ENCODE measurements at places on chromosomes 5 and 9. TPM values are rescaled to one million over a fixed set of nuclear protein-coding genes. Genes with fewer than 3 reads are reported as not detected.

DNA sequence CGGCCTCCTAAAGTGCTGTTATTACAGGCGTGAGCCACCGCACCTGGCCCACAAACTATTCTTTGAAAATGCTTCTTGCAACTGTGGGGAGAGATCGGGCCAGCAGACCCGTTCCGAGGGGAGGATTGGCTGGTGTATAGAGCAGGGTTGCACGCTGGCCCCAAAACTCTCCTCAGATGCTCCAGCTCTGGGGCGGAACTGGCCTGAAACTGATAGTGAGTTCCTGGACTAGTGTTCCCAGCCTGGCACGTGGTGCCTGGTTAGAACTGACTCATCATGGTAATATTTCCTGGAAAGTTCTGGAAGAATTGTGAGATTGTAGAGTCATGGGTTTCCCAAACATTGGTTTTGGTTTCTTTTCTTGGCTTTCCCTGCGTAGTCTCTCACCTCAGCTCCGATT is 120.5 kb downstream of the FBXL7 start:
- H3K36me3 ChIP-seq = no peaks in the 10 kb centered on the region
- H3K27me3 ChIP-seq = no peaks in the 10 kb centered on the region
- H3K4me3 ChIP-seq = no peak overlapping the region
- H3K27ac ChIP-seq = no peak overlapping the region
- DNase-seq = no peak

- peaks cover 14% of the 10 kb centered on the region for H3K27me3 ChIP-seq
- H3K27ac ChIP-seq = no peak overlapping the region
- peaks cover 6% of the 10 kb centered on the region for H3K36me3 ChIP-seq
- DNase-seq = no peak
Observed at GRCh38 chr5:177475563-177476427, 2.4 kb upstream of the DBN1 start.

- H3K4me1 ChIP-seq = no peaks in the 10 kb centered on the region
- H3K4me3 ChIP-seq = no peak overlapping the region
- no peaks in the 10 kb centered on the region for H3K27me3 ChIP-seq
- no peak overlapping the region for H3K27ac ChIP-seq
- no peaks in the 10 kb centered on the region for H3K36me3 ChIP-seq
Observed at GRCh38 chr5:174245516-174246075, 200.1 kb downstream of the NSG2 start.

GRCh38 chr9:126450668-126451205 is 124.1 kb downstream of the MVB12B start:
- H3K4me1 ChIP-seq = peaks cover 5% of the 10 kb centered on the region
- no peak for DNase-seq
- H3K27ac ChIP-seq = no peak overlapping the region

DNA sequence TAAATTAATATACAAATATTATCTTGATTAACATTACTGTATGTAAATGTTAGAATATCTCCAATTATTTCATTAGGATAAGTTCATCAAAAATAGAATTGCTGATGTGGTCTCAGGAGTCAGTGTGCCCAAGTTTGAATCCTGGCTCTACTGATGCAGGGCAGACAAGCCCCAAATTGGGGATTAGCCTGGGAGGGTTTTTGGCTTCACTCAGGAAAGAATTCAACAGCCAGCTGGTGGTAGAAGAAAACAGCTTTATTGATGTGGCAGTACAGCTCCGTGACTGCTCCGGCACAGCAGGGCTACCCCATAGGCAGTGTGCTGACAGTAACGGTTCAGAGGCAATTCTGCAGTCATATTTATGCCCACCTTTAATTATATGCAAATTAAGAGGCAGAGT is 32.5 kb downstream of the COL27A1 start:
- no peak overlapping the region for H3K27ac ChIP-seq
- no peaks in the 10 kb centered on the region for H3K4me1 ChIP-seq
- H3K36me3 ChIP-seq = peaks cover 3% of the 10 kb centered on the region
- no peaks in the 10 kb centered on the region for H3K27me3 ChIP-seq
- DNase-seq = no peak

- H3K4me3 ChIP-seq = no peak overlapping the region
- H3K36me3 ChIP-seq = no peaks in the 10 kb centered on the region
- H3K27me3 ChIP-seq = peaks cover 13% of the 10 kb centered on the region
- H3K4me1 ChIP-seq = no peaks in the 10 kb centered on the region
- H3K27ac ChIP-seq = no peak overlapping the region
Observed at GRCh38 chr5:38515646-38516045, 40.8 kb downstream of the LIFR start.

- DNase-seq = no peak
- H3K27ac ChIP-seq = no peak overlapping the region
- no peaks in the 10 kb centered on the region for H3K36me3 ChIP-seq
- H3K4me3 ChIP-seq = no peak overlapping the region
- H3K27me3 ChIP-seq = no peaks in the 10 kb centered on the region
- H3K4me1 ChIP-seq = no peaks in the 10 kb centered on the region
Observed at GRCh38 chr9:73741316-73741715, 589.7 kb downstream of the ANXA1 start.

GRCh38 chr9:78900500-78900899 is 603.6 kb downstream of the PSAT1 start:
- no peak for DNase-seq
- H3K27me3 ChIP-seq = no peaks in the 10 kb centered on the region
- H3K36me3 ChIP-seq = no peaks in the 10 kb centered on the region
- no peak overlapping the region for H3K27ac ChIP-seq

- H3K4me1 ChIP-seq = peaks cover 37% of the 10 kb centered on the region
- DNase-seq = no peak
- peak overlapping the region; percentile 15 for H3K4me3 ChIP-seq
Observed at GRCh38 chr9:137723783-137724445, 105.1 kb downstream of the EHMT1 start.

DNA sequence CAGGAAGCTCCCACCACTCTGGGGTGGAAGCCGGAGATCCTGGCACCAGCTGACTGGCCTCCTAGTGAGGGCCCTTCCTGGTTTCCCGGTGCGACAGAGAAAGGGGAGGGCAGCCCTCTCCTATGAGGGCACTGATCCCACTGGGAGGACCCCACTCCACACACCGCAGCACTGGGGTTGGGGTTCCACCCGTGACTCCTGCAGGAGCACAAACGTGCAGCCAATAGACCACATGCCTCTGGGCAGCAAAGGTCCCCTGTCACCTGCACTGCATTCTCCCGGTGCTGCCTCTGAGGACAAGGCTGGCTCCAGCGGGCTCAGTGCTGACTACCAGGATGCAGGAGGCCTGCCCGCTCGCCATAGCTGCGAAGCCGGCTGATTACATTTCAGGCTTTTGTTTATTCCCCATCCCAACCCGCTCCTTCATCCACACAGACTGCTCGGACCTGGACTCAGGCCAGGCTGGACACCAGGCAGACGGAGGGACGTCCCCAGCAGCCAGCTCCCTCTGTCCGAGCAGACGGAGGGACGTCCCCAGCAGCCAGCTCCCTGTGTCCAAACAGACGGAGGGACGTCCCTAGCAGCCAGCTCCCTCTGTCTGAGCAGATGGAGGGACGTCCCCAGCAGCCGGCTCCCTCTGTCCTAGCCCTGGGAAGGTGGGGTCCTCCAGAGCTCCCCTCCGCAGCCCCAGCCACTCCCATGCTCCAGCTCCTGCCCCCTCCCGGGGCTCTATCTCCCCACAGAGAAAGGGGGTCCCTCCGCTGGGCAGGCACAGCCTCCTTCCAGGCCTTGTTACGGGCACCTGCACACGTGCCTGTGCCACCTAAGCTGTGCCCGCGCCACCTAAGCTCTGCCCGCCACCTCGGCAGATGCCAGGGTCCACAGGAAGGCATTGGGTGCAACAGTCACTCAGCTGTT is 8.8 kb upstream of the CEP72 start:
- H3K27ac ChIP-seq = no peak overlapping the region
- DNase-seq = no peak
- peaks cover 14% of the 10 kb centered on the region for H3K27me3 ChIP-seq
- H3K4me1 ChIP-seq = peaks cover 12% of the 10 kb centered on the region
- H3K4me3 ChIP-seq = no peak overlapping the region
- no peaks in the 10 kb centered on the region for H3K36me3 ChIP-seq

DNA sequence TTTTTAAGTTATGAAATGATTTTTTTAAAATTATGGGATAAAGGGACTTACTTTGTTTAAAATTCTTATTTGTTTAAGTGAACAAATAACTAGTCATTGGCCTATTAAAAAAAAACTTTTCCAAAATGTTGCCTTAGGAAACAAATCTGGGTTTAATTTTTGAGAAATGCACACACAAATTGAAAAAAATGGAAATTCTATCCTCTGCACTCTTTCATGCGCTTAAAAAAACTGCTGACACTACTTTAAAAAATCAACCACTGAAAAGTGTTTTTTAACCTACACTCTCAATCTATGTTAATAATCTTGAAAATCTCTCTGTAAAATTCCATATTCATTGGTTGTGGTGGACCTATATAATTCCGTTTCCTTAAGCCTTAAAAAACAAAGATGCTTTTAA is 163.4 kb upstream of the DAB2 start:
- H3K4me1 ChIP-seq = no peaks in the 10 kb centered on the region
- peaks cover 27% of the 10 kb centered on the region for H3K27me3 ChIP-seq
- no peak for DNase-seq
- no peaks in the 10 kb centered on the region for H3K36me3 ChIP-seq
- no peak overlapping the region for H3K27ac ChIP-seq

GRCh38 chr5:145854651-145855258 is 18.1 kb downstream of the GRXCR2 start:
- no peaks in the 10 kb centered on the region for H3K36me3 ChIP-seq
- DNase-seq = no peak
- H3K27ac ChIP-seq = no peak overlapping the region
- H3K27me3 ChIP-seq = peaks cover 12% of the 10 kb centered on the region
- no peak overlapping the region for H3K4me3 ChIP-seq

DNA sequence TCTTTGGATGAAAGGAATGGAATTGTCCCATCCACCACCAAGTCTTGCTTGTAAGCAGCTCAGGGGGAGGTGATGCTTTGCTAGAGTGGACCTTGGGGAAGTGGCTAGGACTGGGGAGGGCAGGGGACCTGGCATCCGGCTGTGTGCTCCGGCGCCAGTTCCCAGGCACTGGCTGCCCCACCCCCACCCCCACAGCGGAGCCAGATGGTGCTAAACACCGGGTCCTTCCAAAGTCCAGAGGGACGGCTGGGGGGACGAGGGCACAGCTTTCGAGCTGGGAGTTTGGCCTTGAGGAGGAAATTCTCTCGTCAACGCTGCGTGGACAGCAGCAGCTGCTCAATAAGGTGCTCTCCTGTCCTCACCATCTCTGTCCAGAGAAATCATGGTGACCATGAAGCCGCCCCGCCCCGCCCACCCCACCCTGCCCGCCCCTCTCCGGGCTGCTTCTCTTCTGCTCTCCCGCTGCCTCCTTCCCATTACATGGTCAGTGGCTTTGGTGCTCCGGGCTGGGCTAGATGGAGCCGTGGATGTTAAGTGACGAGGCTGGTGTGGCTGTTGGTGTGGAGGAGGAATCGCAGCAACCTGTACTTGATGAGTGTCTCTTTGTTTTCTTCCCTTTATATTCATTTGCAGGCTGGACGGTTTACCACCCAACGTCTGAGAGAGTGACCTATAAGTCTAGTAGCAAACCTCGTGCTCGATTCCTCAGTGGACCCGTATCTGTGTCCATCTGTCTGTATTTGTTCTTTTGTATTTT is 115.7 kb downstream of the WNK2 start:
- no peak overlapping the region for H3K4me3 ChIP-seq
- DNase-seq = no peak
- no peaks in the 10 kb centered on the region for H3K36me3 ChIP-seq
- H3K4me1 ChIP-seq = peaks cover 9% of the 10 kb centered on the region
- no peak overlapping the region for H3K27ac ChIP-seq

- DNase-seq = no peak
- no peak overlapping the region for H3K27ac ChIP-seq
- no peaks in the 10 kb centered on the region for H3K27me3 ChIP-seq
- H3K36me3 ChIP-seq = no peaks in the 10 kb centered on the region
Observed at GRCh38 chr5:24591426-24591825, 53.4 kb downstream of the CDH10 start.

NR2F1 gene
- total RNA-seq = not detected

ECM2 gene
- not detected for total RNA-seq

HTR1A gene
- not detected for total RNA-seq

FIBCD1 gene
- total RNA-seq = not detected
